NB4 (cell line): ENCODE measurements at places on chromosomes 6 and 20.

GRCh38 chr6:71040043-71040442 lies 83.2 kb upstream of the B3GAT2 start:
- no peak for DNase-seq

- no peak for DNase-seq
These were observed 114.3 kb upstream of the BTN3A2 start for GRCh38 chr6:26250698-26251044.

GRCh38 chr6:130869681-130870080 lies 42.5 kb downstream of the SMLR1 start:
- no peak for DNase-seq

- no peak for DNase-seq
These were observed 130.0 kb downstream of the TSHZ2 start for GRCh38 chr20:53101992-53102760.

DNA sequence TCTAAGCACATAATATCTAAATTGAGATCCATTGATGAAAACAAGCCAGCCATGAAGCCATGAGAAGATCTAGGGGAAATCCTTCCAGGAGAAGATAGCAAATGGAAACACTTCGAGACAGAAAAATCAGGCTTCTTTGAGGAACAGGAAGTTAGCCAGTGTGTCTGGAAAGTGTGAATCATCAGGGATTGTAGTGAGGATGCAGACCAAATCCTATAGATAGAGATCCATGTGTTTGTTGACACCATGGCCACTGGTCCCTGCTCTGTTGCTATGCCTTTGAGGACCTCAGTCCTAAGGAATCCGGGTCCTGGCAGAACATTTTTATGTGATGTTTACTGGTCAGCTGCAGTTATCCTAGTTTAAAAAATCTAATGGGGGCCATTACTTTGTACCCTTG lies 6.6 kb upstream of the ELOVL2 start:
- peak; percentile 27 for DNase-seq

- peak; percentile 86 for DNase-seq
These were observed 6.8 kb upstream of the MAPK13 start for GRCh38 chr6:36123270-36124139.

DNA sequence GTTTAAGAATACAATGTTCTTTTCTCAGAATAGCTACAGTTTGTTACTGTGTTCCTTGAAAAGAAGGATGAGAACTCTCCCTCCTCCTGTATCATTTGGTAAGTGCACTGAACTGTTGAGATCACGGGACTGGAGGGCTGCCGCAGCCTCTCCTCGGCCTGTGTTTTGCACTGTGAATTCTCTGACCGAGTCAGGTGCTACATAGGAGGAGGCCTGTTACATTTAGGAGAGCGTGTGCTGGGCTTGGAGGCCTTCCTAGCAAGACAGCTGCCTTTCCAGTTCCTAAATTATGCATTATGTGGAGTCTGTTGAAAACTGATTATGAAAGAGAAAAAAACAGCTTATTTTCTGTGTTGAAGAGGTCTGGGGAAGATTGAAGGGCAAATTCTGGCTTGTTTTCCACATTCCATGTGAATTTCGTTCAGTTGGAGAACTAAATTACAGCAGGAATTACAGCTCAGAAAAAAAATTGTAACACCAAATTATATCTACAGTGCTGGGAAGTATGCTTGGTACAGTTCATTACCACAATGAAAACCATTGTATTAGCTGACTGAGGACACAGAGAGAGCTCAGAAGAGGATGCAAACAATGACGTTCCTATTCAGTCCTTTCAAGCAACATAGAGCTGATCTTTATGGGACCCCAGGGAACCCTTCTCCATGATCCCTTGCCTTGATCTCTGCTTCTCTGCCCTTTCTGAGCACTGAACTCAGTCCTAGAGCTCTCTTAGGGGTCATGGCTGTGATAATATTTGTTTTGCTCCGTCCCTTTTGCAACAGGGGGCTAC lies 2.8 kb downstream of the TMC2 start:
- peak; percentile 43 for DNase-seq

DNA sequence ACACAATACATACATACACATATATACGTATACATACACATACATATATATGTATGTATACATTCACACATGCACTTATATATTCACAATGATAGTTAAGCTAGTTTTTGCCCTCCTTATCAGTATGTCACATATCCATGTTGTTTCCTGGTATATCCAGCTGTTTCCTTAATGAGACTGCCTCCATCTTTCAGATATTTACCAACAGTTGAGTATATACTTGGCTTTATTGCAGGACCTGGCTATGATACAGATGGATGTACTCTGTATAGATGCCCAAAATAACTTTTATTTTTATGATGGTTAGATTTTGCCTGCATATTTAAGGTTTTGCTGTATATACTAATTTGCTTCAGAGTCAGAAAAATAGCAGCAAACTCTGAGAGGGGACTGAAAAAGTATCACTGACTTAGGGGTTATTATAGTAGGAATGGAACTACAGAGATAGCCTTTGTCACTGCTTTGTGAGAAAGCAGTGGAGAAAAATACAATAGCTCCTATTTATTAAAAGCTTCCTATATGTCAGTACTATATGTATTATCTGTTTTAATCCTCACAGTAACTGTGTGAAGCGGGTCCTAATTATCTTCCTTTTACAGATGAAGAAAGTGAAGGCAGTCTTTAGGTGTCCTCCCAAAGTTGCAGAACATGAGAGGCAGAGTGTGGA lies 35.5 kb downstream of the CARMIL1 start:
- DNase-seq: no peak

DNA sequence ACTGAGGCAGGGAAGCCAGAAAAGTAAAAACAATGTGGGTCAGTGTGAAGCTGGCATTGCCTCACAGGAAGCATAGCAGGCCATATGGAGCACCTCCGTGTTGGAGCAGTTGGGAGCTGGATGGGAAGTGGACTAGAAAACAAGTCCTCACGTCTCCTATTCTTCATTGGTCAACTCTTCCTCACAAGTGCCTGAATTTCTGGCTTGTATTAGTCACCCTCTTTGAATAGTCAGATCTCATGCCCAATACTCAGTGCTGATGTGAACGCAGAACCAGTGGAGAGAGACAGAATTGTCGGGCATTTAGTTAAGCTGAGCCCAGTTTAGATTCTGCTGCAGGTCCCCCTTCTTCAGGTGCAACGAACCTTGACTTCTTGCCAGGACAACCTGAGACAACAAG lies 22.3 kb upstream of the RSPO3 start:
- DNase-seq: no peak

DNA sequence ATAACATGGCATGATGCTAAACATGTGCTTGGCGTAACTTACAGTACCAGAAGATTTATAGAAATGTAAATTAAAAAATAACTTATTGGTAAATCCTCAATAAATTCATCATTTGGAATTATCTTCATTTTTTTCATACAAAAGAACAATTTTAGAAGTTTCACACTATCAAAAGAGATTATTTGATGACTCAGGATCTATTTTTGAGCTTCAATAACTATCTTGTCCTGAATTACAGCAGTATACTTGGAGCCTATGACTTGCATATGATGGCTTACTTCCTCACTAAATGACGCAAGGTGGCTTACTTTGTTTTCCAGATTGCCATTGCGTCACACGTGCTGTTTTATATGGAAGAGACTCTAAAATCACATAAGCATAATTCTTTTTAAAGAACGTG lies 49.2 kb downstream of the KHDRBS2 start:
- DNase-seq: peak; percentile 28

DNA sequence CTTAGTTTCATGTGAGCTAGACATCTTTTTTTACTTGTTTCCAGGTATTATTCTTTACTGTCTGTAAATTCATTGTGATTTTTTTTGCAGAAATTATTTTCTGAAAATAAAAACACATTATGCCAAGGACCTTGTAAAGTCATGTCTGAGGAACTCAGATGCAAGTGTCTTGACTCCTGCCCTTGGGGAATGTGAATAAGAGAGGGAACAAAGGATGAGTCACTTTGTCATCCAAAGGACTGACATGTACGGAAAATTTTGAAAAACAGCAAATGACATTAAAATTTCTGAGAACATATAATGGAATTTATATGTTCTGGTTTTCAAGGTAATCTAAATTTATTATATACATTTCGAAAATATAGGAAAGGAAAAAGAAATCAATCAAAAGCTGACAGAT lies 660.4 kb downstream of the CD109 start:
- no peak for DNase-seq

DNA sequence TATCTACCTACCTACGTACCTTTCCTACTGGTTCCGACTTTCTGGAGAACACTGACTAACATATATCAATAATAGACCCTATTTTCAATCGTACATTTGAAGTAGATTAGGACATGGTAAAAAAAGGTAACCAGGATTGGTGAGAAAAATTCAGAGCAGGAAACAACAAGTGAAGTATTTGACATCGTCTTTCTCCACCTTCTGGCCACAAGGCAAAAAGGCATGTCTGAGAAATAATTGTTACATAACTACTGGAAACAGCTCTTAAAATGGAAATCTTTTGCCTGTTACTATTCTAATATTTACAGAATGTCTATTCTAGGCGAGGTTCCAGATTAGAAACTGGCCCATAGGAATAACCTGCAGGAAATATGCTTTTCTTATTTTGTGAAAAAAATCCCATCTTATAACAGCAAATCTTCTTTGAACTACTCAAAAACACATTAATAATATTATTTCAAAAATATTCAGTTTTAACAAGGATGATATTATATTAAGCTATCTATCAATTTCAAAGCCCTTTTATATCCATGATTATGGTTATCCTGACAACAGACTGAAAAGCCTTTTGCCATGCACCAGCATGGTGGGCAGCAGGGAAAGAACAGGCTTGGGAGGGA lies 80.8 kb downstream of the RCAN2 start:
- DNase-seq: peak; percentile 48

GRCh38 chr6:10520468-10520867 lies 683 bp upstream of the GCNT2 start:
- DNase-seq: peak; percentile 67

- no peak for DNase-seq
These were observed 8.5 kb upstream of the PTCRA start for GRCh38 chr6:42907336-42907735.

GRCh38 chr20:24651171-24651975 lies 181.9 kb downstream of the SYNDIG1 start:
- peak; percentile 44 for DNase-seq

- peak; percentile 91 for DNase-seq
These were observed 159.3 kb upstream of the TNFAIP3 start for GRCh38 chr6:137707590-137708360.

- DNase-seq: no peak
These were observed 228.0 kb downstream of the DLL1 start for GRCh38 chr6:170062915-170063241.

- no peak for DNase-seq
These were observed 213.4 kb downstream of the KHDC1L start for GRCh38 chr6:73011945-73012344.

GRCh38 chr6:144776031-144776819 lies 491.1 kb downstream of the UTRN start:
- DNase-seq: no peak

DNA sequence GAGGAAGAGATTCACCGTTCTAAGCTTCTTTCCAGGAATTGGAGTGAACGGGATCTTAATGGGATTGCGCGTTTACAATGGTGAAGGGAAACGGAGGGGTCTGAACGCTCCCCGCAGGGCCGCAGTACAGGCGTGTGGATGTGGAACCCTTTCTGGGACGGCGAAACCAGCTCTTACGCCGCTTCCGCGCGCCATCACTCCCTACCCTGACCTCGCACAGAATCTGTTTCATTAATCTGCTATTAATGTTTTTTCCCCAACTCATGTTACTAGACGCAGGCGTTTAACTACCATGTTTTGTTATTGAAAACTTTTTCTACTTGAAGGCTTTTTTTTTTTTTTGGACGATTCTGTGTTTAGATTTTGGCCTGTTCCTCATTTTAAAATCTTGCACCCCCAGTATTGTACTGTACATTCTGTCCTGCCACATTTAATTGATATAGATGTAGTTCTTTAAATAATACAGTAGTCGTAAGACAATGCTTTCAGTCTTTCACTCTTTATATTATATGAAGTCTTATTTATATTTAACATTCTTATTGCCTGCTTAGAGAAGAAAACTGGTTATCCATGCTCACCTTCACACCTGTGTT lies 696 bp upstream of the SUPT3H start:
- no peak for DNase-seq

DNA sequence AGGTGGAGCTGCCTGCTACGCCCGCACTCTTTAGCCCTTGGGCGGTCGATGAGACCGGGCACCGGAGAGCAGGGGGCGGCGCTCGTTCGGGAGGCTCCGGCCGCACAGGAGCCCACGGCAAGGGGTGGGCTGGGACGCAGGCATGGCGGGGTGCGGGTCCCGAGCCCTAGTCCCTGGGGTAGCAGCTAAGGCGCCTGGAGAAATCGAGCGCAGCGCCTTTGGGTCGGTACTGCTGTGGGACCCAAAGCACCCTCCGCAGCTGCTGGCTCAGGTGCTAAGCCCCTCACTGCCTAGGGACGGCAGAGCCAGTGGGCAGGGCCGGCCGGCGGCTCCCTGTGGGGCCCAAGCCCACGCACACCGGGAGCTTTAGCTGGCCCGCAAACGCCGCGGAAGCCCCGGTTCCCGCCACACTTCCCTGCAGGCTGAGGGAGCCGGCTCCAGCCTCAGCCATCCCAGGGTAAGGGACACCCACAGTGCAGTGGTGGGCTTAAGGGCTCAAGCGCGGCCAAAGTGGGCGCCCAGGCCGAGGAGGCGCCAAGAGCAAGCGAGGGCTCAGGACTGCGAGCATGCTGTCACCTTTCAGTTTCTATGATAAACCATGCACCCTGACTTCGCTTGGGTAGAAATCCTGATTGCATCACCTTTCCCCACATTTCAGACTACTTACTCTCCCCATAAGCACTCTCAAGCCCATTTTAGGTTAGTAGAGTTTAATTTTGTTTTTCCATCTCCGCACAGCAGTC lies 52.0 kb downstream of the MYLIP start:
- DNase-seq: no peak

GRCh38 chr20:41078329-41078728 lies 49.7 kb downstream of the TOP1 start:
- DNase-seq: peak; percentile 27

DNA sequence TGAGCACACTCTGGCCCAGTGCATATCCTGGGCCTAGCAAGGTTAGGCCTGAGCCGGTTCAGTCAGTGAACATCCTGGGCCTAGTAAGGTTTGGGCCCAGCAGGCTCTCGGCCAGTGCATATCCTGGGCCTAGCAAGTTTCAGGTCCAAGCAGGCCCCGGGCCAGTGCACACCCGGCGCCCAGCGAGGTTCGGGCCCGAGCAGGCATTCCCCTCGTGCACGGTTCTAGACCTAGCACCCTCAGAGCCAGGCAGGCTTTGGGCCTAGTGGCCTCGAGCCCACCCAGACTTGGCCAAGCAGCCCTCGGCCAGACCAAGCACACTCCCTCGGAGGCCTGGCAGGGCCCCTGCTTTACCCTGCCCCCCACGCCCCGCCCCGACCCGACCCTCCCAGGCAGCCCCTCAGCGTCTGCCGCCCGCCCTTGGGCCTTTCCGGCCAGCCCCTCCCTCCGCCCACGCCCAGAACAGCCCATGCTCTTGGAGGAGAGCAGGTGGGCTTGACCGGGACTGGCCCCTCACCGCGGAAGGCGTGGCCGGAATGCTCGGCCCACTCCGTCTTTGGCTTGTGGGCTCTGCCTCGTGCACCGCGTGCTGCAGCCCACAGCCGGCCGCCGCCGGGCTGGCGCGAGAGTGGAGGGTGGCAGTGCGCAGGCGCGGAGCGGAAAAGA lies at the start of gene CTCFL:
Gene CTCFL (minus strand): TSS at position 630 of the 666 bp plus-strand sequence. CDS start 935 bp downstream, outside the sequence.
- DNase-seq: no peak

- no peak for DNase-seq
These were observed 612.3 kb downstream of the UTRN start for GRCh38 chr6:144897441-144897921.
